Left renal pelvis (tissue), 4 donors: ENCODE measurements at places on chromosomes 7 and 10.
A peak's percentile ranks its signal among the peaks of the same experiment; 100 is the strongest.

- DNase-seq, result no peak
These were observed 67.5 kb upstream of the ARHGAP21 start for GRCh38 chr10:24791084-24791726.

DNA sequence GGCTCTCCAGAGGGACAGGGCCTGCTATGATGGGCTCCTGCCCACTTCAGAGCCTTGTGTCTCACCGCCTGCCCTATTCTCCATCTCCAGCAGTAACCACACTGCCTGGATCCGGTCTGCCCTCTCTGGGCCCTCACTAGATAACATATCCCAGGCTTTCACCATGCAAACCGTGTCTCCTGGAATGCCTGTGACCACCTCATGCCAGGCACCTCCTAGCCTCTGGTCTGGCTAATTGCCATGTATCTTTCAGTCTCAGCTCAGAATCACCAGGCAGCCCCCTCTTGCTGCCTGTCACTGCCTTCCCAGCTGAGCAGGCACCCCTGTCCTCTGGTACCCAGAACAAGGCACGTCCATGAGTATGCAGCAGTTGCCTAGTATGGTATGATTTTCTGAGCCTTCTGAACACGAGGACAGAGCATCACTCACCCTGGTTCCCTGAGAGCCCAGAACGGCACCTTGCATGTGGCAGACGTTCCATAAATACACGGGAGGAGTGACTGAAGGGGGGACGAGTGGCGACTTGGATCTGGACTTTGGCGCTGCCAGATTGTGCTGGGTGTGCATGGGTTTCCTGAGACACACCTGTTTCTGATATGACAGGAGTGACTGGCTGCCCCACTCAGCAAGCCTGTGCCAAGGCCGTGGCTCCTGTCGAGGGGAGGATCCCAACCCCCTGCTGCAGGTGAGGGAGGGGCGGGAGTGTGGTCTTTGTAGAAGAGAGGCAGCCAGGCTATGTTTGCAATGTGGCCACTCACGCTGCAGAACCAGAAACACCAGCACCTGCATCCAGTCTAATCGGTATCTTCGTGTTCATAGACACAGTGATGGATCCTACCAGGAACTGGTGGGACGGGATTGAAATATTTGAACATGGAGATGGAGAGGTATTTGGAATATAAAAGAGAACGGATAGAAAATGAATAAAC, 95.2 kb downstream of the VOPP1 start:
- DNase-seq, result no peak

- DNase-seq, result no peak
These were observed 10.4 kb upstream of the ITGB8 start for GRCh38 chr7:20320322-20320721.

DNA sequence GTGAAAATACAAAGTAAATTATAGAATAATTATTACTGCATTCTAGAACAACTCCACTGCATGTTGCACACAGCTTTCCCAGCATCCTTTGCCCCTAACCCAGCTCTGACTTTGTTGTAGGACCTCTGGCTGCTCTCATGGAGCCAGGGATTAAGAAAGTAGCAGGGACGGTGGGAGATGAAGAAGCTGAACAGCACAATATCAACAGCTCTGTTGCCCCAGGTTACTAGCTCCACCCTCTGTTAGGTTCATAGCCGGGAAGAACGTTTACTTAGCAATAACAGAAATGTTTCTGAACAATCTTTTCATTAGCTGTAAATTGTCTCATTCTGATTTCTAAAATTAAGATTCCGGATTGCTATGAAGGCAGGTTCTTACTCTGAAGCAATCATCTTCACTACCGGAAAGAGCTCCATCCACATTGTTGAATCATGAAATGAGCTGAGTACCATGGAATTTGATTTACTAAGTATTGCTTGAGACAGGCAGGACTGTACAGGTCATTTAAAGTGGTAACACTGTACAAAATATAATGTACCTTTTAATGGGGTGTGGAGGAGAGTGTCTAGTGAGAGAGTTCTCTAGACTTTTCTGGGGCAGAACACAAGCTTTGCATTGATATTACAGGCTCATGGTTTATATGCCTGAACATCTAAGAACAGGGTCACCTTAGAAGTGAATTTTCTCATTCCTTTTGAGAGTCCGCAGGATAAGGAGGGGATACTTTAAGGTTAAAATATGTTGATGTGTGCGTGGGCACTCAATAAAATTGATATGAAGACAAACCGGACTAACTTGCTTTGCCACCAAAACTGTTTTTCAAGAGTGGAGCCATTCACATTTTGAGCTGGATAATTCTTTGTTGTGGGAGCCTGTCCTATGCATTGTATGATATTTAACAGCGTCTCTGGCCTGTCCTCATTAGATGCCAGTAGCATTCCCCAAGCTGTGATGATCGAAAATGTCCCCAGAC, 20.8 kb upstream of the RAB18 start:
- no peak for DNase-seq

DNA sequence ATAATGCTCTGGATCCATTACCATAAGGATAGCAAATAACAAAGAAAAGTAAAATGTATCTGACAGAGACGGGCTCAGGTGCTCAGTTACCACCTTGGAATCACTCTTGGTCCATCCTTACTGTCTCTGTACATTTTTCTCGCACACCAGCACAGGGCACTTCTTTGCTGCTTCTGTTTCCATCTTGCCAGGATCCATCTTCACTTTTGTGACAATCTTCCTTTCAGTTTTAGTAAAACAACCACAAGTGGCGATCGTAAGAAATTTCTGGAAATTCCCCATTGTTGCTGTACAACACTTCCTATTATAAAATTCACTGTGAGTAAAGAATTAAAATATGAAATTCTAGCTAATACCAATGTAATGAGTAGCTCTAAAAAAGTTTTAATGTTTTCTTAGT, 695.5 kb downstream of the GRM8 start:
- DNase-seq, result no peak

GRCh38 chr10:21213381-21213780, 312.1 kb downstream of the SKIDA1 start:
- no peak for DNase-seq

GRCh38 chr10:13066527-13066926, 33.4 kb upstream of the OPTN start:
- no peak for DNase-seq

DNA sequence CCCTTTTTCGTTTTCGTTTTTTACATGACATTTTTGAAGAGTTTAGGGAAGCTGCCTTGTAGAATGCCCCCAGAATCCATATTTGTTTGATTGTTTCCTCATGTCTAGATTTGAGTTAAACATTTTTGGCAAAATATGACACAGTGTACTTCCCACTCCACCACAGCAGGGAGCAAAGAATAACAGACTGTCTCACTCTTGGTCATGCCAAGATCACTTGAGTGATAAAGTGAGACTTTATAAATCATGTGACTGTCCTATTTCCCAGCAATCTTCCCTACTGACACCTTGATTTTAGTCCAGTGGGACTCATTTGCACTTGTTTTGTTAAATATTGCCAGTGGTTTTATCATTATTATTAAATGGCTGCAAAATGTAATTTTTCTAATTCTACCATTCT, 44.4 kb upstream of the USP6NL start:
- no peak for DNase-seq

DNA sequence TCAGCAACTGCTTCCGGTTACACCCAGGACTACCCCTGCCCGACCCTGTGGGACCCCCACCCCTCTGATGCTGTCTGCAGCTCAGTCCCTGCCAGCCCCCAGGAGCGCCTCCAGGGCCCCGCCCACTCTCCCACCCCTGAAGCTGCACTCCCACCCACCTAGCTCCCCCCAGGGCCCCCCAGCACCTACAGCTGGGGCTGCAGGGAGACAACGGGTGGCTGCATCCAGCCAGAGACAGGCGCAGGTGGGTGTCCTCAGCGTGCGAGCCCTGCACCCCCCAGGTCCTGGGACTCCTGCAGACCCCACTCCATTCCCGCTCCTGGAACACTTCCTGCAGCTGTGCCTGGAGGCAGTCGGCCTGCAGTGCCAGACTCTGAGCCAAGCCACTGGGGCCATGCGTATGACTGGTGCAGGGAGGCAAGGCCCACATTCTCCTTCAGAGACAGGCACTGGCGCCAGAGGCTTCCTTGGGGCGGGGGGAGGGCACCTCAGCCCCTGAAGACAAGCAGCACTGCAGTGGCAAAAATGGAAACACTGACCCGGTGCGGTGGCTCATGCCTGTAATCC, 6.1 kb downstream of the CYP2W1 start:
- no peak for DNase-seq

- DNase-seq, result no peak
These were observed 594.1 kb downstream of the GRM8 start for GRCh38 chr7:126658684-126659083.

GRCh38 chr10:120702032-120702431, 149.1 kb upstream of the WDR11 start:
- DNase-seq, result no peak

GRCh38 chr10:63884426-63884825, 363.2 kb downstream of the REEP3 start:
- no peak for DNase-seq

GRCh38 chr10:68208424-68209042, 23.4 kb downstream of the ATOH7 start:
- peak; percentile 38 for DNase-seq

DNA sequence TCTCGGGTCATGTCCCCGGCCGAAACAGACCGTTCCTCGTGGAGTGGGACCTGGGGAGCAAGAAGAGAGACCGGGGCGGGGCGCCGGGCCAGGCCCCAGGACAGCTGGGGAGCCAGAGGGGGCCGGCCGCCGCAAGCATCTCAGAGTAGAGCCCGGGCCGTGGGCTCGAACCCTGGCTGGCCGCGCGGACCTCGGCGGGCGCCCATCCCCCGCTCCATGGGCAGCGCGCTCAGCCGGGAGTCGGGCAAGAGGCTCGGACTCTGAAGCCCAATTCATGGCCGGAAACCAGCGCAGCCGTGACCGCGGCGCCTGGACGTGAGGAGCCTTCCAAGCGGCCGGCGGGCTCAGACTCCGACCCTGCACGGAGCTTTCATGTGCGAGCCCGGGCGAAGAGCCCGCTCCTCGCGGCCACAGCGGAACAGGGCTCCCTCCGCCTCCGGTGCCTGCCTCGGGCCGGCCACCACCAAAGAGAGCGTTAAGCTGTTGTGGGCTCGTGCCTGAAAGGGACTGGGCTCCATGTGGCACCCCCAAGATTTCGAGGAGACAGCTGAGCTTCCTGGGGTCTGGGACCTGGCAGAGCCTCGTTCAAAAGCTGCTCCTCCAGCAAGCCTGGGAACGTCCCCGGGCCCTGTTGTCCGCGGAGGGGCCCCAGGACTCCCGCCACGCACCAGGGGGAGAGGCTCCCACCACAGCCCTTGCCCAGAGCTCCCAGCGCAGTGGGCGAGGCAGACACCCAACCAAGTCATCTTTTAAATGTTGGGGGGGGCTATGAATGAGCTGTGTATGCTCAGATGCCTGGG, 757 bp upstream of the GRID1 start:
- DNase-seq, result no peak

DNA sequence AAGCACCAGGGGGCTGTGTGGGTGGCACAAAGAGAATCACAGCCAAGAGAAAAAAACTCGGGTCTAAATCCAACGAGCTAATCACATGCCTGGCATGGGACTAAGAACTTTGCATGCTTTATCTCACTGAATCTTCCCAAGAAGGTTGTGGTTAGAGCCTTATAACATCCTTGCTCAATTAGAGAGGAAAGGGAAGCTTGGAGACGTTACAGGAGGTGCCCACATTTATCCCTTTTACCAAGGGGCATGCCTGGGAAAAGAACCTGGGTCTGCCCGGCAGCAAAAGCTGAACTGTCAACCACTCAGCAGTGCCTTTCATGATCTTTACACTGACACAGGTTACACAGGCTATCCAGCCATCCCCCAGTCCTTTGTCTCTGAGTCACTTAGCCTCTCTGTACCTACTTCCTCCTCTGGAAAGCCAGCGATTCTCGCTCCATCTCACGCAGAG, 190.1 kb downstream of the PRPF18 start:
- no peak for DNase-seq

DNA sequence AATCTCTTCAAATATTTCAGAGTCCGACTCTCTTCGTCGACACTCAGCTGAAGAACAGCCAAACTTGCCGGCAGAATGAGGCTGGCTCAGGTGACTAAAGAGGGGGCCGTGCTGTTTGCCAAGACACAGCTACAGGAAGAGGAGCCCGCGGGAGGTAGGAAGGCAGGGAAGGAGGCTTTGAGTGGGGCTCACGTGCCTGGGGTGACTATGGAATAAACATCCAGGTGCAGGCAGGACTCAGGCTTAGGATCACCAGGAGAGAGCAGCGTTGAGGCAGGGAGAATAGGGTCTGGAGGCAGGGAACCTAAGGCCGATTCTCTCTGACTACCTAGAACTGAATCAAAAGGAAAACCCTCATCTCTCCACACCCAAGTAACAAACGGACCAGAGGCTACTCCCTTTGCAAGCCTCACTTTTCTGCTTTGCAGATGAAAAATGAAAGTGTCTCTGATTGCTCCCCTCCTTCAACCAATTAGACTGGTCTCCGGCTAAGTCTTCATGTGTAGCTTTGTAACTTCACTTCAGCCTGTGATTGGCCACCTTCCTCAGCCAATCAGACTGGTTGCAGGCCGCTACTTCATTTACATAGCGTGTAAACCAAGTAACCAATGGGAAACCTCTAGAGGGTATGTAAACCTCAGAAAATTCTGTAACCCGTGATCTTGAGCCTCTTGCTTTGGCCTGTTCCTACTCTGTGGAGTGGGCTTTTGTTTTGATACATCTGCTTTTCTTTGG, 19.7 kb upstream of the BNIP3 start:
- DNase-seq, result no peak

GRCh38 chr10:50927522-50928189, 42.2 kb upstream of the A1CF start:
- no peak for DNase-seq

DNA sequence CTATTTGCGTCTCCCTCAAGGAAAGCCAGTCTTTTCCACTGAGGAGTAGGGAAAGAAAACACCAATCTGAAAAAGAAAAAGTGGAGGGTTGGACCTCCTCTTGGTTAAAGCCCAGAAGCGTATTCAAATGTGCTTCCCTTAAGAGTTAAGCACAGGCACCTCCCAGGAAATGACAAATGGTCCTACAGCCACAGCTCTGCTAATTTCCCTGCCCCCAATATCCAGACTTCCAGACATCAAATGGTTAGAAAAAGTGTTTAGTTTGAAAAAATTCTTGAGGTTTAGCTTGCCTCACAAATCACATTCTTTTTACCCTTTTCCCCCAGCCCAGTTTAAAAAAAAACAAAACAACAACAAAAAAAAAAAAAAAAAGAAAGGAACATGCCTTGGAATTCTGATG, 19.0 kb upstream of the COL1A2 start:
- DNase-seq, result no peak

DNA sequence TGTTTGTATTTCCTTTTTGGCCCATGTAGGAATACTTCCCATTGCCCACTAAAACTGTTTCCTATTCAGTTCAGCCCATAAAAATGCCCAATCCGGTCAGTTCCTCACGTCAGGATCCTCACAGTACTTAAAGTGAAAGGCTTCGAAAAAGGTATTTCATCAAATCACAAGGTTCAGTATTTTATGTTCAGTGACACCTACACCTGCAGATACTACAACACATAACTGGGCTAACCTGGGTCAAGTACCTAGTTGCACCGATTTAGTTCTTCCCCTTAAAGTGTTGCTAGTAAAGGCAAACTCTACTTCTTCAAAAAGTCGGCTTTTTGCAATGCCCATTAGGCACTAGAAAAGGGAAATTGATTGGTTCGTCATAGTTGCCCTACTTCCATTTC, 1.1 kb downstream of the SNX13 start:
- peak; percentile 2 for DNase-seq
